Mesendoderm (in vitro differentiated cells): ENCODE measurements at places on chromosomes 7 and 10.

GRCh38 chr10:17836942-17837341 lies 27.8 kb downstream of the MRC1 start:
- DNase-seq = peak; percentile 97

DNA sequence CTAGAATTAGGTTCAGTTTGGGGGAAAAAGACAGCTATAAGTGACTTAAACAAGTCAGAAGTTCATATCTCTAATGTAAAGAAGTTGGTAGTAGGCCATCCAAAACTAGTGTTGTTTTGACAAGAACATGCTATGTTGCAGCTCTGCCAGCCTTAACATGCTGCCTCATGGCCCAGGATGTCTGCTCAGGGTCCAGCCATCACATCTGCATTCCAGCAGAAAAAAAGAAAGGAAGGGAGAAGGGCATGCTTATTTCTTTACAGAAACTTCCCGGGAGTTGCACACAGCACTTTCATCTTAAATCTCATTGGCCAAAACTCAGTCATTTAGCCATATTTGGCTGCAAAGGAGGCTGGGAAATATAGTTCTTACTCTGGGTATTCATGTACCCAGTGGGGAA lies 400.4 kb upstream of the PODXL start:
- DNase-seq = no peak

DNA sequence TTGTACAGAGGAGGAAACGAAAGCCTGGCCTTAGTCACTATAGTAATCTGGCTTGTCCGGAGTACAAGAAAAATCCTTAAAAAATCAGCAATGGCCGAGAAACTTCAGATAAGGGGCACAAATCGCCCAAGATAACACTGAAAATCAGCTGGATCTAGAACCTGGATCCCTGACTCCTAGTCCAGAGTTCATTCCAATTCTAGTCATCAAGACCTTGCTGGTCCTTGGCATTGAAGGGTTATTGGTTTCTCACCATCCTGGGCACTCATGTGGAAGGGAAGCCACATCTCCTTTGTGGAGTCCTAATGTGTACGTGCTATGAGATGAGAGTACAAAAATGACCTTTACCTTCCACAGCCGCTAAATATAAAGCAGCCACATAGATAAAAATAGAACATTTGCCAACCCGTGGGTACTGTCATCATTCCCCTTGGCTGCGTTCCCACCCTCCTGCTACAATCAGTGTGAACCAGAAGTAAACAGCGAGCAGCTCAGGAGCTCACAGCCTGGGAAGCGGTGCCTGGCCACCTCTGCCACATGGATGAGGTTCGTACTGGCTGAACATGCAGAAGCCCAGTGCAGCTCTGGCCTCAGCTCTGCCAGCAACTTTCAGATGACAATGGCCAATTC lies 116.0 kb upstream of the PDLIM1 start:
- no peak for DNase-seq

GRCh38 chr10:72106154-72106849 lies 18.0 kb upstream of the SPOCK2 start:
- DNase-seq = no peak

- DNase-seq = no peak
These were observed 1018.6 kb upstream of the LRRTM3 start for GRCh38 chr10:65907199-65907712.

- no peak for DNase-seq
These were observed 5.7 kb downstream of the C7orf25 start for GRCh38 chr7:42906181-42906580.

- DNase-seq = no peak
These were observed 8.2 kb upstream of the CXCL12 start for GRCh38 chr10:44393051-44393630.

- no peak for DNase-seq
These were observed 200.1 kb downstream of the SKAP2 start for GRCh38 chr7:26664274-26664673.

DNA sequence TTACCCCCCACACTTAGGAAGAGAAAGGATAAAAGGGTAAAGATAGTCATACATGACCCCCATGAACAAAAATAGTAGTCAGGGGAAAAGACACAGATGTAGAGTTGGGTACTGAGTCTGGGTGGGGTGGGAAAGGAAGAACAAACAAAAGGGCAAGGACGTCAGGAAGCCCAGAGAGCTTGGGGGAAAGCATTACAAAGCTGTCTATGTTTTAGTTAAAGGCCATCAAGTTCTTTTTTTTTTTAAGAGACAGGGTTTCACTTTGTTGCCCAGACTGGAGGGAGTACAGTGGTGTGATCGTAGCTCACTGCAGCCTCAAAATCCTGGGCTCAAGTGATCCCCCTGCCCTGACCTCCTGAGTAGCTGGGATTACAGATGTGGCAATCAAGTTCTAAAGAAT lies 98.4 kb upstream of the PDLIM1 start:
- no peak for DNase-seq

- no peak for DNase-seq
These were observed 70.1 kb downstream of the VPS41 start for GRCh38 chr7:38838725-38839385.

DNA sequence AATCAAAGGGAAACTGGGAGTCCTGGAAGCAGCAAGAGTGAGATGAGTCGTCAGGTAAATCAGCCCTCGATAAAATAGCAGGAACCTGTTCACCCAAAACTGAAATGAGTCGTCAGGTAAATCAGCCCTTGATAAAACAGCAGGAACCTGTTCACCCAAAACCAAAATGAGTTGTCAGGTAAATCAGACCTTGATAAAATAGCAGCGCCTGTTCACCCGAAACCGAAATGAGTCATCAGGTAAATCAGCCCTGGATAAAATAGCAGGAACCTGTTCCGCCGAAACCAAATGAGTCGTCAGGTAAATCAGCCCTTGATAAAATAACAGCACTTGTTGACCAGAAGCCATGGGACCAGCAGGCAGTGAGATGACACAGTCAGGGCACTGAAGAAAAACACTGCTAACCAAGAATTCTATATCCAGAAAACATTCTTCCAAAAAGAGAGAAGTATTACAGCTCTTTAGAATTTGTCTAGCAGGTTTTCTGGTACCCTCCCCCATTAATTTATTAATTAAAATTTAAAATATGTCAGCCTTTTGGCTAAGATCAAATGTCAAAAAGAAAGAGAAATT lies 3.4 kb upstream of the CYP2E1 start:
- no peak for DNase-seq

- no peak for DNase-seq
These were observed 25.9 kb downstream of the TRDMT1 start for GRCh38 chr10:17175551-17175950.

DNA sequence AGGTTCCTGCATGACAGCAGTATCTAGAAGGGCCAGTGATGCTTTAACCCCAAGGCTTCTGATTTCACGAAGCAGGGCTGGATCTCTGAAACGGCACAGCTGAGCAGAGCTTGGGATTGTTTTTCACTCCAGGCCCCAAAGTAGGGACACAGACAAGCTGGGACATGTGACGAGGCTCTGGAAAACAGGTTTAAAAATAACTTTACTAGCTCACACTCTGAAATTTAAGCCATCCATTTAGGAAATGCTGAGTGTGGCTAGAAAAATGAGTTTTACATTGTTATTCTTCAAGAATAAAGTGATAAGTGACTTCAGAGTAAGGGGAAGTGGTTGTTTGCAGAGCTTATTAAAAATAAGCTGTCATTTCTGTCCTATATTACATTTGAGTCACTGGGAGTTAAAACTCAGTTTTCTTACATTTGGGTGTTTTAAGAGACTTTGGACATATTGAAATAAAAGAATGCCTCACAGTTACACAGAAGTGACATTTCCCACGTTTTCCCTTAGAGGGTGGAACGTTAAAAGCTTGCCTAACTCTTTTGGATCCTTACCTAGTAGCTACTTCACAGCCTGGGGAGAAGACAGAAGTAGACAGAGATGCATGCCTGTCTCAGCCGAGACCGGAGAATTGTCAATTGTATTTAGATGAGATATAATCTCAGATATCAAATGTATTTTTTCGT lies 107.8 kb downstream of the GALNT17 start:
- DNase-seq = no peak
